ENCODE measurements at places on chromosomes 7 and 10.

DNA sequence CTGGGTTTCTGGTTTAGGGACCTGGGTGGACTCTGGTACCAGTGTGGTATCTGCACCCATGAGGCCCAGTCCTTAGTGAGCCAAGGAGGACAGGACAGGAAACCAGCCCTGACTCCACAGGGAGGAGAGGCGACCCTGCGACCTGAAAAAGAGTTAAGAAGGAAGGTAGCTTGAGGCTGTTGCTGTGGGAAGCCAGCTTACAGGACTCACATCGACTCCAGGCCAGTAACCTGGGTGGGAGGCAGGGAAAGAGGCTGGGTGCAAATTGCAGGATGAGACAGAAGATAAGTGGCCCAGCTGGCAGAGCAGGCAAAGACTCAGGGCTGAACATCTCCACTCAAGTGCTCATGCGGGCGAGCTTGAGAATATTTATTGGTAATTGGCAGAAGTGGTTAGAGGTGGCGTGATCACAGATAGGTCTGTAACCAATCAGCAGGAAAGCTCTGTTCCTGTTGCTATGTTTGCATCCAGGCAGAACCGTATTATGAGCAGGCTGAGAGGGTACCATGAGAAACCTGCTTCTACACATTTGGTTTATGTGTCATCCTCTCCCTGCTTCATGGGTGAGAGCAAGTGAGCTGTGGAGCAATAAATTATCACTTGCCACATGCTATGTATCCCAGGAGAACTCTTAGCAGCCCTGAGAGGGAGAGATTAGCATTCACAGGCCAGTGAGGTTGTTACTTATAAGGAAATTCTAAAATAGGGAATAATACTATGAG lies 11.0 kb downstream of the TLL2 start:
- DNase-seq, result no peak

DNA sequence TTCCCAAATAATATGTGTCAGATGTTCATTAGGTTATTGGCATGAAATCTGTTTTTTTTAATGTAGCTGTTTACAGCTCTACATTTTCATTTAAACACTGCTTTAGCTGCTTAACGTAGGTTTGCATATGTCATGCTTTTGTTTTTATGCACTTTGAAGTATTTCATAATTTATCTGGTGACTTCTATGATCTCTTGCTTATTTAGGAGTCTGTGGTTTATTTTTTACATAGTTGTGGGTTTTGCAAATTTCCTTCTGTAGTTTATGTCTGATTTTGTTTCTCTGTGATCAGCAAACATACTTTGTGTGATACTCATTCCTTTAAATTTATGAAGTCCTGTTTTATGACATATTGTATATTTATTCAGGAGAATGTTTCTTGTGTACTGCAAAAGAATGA lies 606.5 kb upstream of the PFKP start:
- no peak for DNase-seq

GRCh38 chr7:99011706-99012404 lies 132.1 kb downstream of the SMURF1 start:
- DNase-seq, result no peak

GRCh38 chr10:73940634-73941221 lies 29.8 kb downstream of the PLAU start:
- peak; percentile 60 for DNase-seq

DNA sequence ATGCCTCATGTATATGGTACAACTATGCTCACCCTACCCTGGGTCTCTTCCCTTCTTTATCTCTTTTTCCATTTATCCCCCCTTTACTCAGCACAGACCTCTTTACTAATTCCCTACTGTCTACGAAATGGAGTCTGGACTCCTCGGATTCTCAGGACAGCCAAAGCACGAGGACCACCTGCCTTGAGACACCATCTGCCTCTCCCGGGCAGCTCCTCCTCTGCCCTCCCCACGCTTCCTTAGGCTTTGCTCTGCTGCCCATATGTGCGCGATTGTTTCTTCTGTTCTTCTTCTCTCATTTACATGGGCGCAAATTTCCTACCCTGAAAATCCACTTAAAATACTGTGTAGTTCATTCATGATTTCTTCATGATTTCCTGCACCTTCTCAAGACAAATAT lies 62.7 kb upstream of the STK17A start:
- DNase-seq, result no peak

GRCh38 chr10:52678611-52679010 lies 94.0 kb downstream of the MBL2 start:
- DNase-seq, result no peak

GRCh38 chr10:128173386-128173785 lies 47.2 kb upstream of the MKI67 start:
- DNase-seq, result no peak

GRCh38 chr7:144534196-144534595 lies 130.7 kb upstream of the NOBOX start:
- no peak for DNase-seq

DNA sequence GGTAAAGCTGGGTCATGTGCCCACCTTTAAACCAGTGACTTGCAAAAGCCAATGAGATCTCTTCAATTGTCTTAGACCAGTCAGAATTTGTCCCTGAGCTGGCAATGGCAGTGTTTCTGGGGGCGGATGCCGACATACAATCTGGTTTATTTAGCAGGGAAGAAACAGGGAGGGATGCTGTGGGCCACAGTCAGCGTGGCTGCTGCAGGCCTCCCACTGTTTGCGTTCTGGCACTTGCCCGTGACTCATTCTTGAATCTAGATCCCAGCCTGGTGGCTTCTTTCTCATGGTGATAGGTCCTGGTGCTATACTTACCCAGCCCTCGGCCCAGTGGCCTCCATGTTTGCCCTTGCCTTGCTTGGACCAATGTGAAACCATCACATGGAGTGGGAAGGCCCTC lies 3.1 kb upstream of the CPA1 start:
- no peak for DNase-seq

DNA sequence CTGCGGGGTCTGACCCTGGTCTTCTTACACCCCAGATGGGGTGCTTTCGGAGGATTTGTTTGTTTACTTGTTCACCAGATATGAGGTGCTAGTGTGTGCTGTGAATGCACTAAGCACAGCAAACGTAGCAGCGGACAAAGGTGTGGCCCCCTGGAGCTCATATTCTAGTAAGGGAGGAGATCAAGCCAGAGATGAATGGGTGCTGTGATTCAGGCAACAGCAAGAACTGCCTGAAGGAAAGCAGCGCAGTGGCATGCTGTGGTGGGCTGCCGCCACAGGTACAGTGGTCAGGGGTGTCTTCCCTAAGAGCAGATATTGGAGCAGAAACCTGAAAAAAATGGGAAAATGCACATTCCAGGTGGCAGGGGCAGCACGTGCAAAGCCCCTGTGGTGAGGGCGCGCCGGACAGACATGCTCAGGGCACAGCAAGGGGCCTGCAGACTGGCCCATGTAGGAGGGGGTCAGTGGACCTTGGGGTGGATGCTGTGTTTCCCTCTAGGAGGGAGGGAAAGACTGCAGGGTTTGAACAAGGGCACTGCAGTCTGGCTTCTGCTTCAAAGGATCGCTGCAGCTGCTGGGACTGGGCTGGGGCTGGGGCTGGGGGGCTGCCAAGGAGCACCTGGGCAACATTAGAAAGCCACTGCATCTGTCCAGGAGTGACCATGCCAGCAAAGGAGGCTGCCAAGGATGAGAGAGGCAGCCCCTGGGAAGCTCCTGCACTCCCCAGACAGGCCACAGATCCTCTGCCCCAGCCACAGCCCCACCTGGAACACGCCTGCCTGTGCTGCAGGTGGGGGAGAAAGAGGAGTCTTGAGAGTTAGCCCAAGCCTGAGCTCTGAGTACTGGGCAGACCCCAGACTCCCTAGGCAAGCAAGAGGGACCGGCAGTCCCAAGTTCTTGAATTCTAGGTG lies 927 bp upstream of the DEPP1 start:
- DNase-seq, result no peak

GRCh38 chr10:113345826-113346624 lies 206.8 kb upstream of the HABP2 start:
- no peak for DNase-seq

DNA sequence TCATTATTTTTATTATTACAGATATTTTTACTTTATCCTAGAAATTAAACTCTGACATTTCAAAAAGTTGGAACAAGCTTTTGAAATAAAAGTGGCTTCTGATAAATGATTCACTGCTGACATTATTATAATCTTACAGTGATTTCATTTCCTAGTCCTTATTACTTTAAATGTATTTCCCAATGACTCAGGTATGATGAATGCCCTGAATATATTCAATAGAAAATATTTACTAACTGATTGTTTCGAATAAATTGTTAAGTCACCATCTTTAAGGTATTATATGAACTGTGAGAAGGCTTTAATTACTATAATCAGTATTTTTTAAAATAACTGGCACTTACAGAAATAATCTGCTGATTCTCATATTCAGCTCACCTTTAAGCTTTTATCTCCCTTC lies 21.6 kb downstream of the DKK1 start:
- DNase-seq, result no peak

DNA sequence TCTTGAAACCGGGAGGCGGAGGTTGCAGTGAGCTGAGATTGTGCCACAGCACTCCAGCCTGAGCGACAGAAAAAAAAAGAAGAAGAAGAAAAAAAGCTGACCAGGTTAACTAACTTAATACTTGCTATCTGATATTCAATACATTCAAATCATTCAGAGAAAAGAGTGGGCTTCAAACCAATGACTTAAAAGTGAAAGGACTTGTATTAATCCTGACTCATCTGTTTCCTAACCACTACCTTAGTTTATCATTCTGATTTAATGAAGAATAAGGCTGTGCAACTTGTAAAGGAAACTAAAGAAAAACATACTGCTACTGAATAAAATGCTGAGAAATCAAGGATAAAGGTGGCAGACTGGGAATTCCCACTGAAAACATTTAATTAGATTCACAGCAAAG lies 128.4 kb downstream of the NRBF2 start:
- no peak for DNase-seq

- DNase-seq, result no peak
Observed at GRCh38 chr10:15439341-15439842, 68.3 kb upstream of the FAM171A1 start.

- no peak for DNase-seq
Observed at GRCh38 chr10:123583639-123584418, 82.3 kb upstream of the GPR26 start.

DNA sequence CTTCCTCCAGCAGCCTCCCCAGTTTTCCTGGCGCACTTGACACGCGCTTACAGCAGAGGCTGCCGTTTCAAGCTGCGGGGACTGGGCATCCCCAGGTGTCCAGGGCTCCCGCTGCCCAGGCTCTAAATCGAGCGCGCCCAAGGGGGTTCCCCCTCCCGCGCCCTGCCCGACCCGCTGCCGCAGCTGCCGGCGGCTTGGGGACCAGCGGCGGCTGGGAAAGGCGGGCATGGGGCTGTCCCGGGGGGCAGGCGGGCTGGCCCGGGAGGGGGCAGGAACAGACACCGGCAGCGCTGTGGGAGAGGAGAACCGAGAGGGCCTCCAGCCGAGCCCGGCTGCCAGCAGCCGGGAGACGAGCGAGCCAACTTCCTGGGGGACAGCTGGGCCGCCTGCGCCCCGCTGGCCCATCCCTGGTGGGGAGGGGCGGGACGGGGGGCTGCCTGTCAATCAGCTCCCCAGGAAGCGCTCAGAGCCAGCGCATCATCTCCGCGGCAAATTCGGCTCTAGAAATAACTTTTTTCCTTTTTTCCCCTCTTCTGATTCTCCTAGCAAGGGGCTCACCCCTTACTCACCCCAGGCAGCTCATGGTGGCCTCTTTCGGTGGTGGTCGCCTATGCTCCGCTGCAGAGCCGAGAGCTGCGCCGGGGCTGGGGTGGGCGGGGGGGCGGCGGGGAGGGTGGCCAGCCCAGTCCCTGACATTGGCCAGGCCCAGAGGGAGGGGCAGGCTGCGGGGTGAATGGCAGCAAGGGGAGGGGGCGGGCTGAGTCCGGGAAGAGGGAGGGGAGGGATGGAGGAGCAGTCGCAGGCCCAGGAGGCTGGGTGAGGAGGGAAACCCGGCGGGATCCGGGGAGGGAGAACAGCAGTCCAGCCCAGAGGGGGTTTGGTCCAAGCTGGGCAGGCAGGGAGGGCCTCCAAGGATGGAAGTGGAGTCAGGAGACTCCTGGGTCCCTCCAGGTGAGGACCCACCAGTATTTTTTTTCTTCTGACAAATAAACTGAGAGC lies 14.7 kb downstream of the GRID2IP start:
- DNase-seq, result no peak

- DNase-seq, result no peak
Observed at GRCh38 chr7:150842018-150842417, 10.3 kb upstream of the AOC1 start.

- no peak for DNase-seq
Observed at GRCh38 chr10:60664859-60665258, 113.4 kb upstream of the CDK1 start.

DNA sequence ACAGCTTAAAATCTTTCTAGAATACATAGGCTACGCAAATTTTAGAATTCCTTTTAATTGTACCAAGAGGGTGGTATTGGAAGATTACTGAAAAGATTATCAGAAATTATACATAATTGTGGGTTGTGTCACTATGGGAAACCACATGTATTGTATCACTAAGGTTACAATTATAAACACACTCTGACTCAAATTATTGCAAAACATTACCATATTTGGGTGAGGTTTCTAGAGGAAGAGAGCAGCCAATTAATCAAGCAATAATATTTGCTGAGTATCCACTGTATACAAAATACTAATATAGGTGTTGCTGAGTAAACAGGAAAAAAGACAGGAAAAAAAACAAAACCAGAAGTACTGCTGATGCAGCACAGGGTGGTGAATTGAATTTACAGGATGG lies 3.1 kb upstream of the CAPZA2 start:
- DNase-seq, result no peak

DNA sequence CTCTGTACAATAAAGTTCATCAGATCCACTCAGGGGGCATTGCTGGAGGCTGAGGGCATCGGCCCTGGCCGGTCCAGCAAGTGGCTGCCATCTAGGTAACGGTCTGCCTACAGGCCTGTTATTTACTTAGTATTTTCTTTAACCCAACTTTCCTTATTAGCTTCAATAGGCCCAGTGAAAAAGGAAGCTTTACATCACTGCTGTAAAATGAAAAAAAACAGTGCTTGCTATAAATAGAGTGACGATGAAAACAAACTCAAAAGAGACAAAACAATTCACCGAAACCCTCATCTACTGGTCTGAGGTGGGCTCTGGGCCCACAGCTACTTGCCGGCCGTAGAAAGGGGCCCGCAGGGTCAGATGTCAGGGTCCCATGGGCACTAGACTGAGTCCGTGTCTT lies 192.5 kb downstream of the ELFN1 start:
- DNase-seq, result no peak

- no peak for DNase-seq
Observed at GRCh38 chr7:157278791-157279724, 57.7 kb upstream of the DNAJB6 start.

- DNase-seq, result no peak
Observed at GRCh38 chr7:128108129-128108528, 76.9 kb upstream of the LRRC4 start.
